ENCODE measurements at places on chromosomes 4 and X.

GRCh38 chr4:107877361-107877760 lies 52.6 kb downstream of the SGMS2 start:
- DNase-seq, result no peak
- H3K4me1 ChIP-seq, result no peaks in the 10 kb centered on the region
- H3K27ac ChIP-seq, result no peak overlapping the region
- no peaks in the 10 kb centered on the region for H3K36me3 ChIP-seq

GRCh38 chr4:56130606-56131155 lies 181.9 kb downstream of the CEP135 start:
- H3K27ac ChIP-seq, result no peak overlapping the region
- DNase-seq, result no peak
- H3K4me1 ChIP-seq, result no peaks in the 10 kb centered on the region
- no peak overlapping the region for H3K4me3 ChIP-seq
- H3K36me3 ChIP-seq, result no peaks in the 10 kb centered on the region

- DNase-seq, result peak; percentile 37
- H3K4me3 ChIP-seq, result no peak overlapping the region
- no peaks in the 10 kb centered on the region for H3K27me3 ChIP-seq
- H3K36me3 ChIP-seq, result no peaks in the 10 kb centered on the region
- no peak overlapping the region for H3K27ac ChIP-seq
These were observed 32.5 kb downstream of the FGFBP1 start for GRCh38 chr4:15906020-15906443.

DNA sequence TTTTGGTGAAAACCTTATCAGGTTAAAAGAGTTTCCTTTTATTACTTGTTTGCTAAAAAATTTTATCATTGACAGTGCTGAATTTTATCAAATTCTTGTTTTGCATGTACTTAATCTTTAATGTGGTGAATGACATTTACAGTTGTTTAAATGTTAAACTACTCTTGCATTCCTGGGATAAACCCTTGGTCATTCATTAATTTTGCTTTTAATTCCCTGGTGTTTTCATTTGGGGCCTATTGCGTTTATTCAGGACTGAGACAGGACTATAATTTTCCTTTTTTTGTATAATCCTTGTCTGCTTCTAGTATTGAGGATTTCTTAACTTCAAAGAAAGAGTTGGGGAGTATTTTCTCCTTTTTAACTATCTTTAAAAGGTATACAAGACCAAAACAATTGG lies 98.7 kb upstream of the TLL1 start:
- H3K4me3 ChIP-seq, result no peak overlapping the region
- DNase-seq, result no peak
- no peaks in the 10 kb centered on the region for H3K4me1 ChIP-seq

GRCh38 chrX:86946569-86946968 lies 571.0 kb upstream of the KLHL4 start:
- no peaks in the 10 kb centered on the region for H3K27me3 ChIP-seq
- H3K4me1 ChIP-seq, result no peaks in the 10 kb centered on the region
- peak; percentile 13 for DNase-seq
- H3K4me3 ChIP-seq, result no peak overlapping the region
- H3K36me3 ChIP-seq, result no peaks in the 10 kb centered on the region
- H3K27ac ChIP-seq, result no peak overlapping the region

DNA sequence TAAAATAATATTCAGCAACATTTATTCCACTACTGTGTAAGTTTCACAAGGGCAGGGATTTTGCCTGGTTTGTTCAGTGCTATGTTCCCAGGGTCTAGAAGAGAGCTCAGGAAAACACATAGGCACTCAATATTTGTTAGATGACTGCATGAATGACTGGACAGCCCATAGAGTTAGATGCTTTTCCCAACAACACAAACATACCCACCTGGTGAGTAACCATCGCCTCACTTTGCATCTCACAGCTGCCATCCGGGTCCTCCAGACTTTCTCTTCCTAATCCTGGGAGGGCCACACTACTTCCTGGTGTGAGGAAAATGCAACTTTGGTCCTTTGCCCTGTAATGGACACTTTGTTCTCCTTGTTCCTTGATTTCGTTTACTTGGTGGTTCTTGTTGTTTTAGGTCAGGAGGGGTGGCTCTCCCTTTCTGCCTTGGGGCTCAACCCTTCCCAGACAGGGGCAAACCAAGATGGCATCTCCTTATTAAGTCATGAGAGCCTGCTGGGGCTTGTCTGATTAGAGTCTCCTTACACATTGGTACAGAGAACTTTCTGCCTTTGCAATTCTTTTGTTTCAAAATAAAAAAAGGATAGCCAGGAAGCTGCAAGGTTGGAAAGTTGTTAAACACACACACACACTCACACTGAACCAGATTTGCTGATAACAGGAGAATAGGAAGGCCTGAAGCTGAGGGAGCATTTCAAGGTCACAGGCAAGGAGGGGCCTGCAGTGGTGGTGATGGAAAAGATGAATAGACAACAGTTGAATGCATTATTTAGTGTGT lies 190.6 kb downstream of the MID1IP1 start:
- no peaks in the 10 kb centered on the region for H3K27me3 ChIP-seq
- DNase-seq, result no peak
- H3K27ac ChIP-seq, result no peak overlapping the region
- H3K4me3 ChIP-seq, result no peak overlapping the region
- no peaks in the 10 kb centered on the region for H3K36me3 ChIP-seq

DNA sequence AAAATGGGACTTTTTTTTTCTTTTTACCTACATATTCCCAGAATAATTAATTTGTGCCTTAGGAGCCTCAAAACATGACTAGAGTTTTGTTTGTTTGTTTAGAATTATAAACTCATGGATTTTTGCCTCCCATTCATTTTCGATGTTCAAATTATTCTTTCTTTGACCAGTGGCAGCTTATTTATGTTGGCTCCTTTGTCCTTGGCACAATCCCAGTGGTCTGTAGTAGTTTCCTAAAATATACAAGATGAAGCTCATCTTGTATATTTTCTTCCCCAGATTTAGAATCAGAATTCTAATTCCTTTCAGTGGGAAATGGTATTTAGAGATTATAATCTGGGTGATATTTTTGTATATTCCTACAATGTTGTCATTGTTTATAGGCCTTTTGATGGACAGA lies 27.2 kb downstream of the DCK start:
- H3K27ac ChIP-seq, result no peak overlapping the region
- H3K36me3 ChIP-seq, result no peaks in the 10 kb centered on the region
- no peak overlapping the region for H3K4me3 ChIP-seq
- no peak for DNase-seq

DNA sequence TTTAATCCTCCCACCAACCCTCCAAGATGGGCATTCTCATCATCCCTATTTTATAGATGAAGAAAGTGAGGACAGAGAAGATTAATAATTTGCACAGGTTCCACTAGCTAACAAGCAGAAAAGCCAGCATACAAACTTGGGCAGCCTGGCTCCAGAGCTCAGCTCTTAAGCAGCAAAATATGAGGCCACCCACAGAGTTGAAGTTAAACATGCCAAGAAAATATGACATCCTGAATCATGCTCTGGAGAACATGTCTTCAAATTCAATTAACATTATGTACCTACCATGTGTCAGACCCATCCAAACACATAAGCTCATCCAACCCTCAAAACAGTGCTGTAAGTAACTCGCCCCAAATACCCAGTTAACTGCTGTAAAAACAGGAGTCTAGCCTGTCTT lies 33.9 kb downstream of the USP46 start:
- H3K4me1 ChIP-seq, result no peaks in the 10 kb centered on the region
- H3K4me3 ChIP-seq, result no peak overlapping the region
- no peak overlapping the region for H3K27ac ChIP-seq
- no peak for DNase-seq
- H3K27me3 ChIP-seq, result no peaks in the 10 kb centered on the region
- H3K36me3 ChIP-seq, result peaks cover 2% of the 10 kb centered on the region

GRCh38 chr4:148776941-148777340 lies 334.7 kb upstream of the NR3C2 start:
- DNase-seq, result no peak
- H3K36me3 ChIP-seq, result no peaks in the 10 kb centered on the region
- no peak overlapping the region for H3K4me3 ChIP-seq
- no peak overlapping the region for H3K27ac ChIP-seq

- H3K27me3 ChIP-seq, result no peaks in the 10 kb centered on the region
- no peak overlapping the region for H3K4me3 ChIP-seq
- H3K27ac ChIP-seq, result no peak overlapping the region
- no peak for DNase-seq
- H3K36me3 ChIP-seq, result peaks cover 3% of the 10 kb centered on the region
These were observed 14.6 kb downstream of the LDB2 start for GRCh38 chr4:16883806-16884205.

DNA sequence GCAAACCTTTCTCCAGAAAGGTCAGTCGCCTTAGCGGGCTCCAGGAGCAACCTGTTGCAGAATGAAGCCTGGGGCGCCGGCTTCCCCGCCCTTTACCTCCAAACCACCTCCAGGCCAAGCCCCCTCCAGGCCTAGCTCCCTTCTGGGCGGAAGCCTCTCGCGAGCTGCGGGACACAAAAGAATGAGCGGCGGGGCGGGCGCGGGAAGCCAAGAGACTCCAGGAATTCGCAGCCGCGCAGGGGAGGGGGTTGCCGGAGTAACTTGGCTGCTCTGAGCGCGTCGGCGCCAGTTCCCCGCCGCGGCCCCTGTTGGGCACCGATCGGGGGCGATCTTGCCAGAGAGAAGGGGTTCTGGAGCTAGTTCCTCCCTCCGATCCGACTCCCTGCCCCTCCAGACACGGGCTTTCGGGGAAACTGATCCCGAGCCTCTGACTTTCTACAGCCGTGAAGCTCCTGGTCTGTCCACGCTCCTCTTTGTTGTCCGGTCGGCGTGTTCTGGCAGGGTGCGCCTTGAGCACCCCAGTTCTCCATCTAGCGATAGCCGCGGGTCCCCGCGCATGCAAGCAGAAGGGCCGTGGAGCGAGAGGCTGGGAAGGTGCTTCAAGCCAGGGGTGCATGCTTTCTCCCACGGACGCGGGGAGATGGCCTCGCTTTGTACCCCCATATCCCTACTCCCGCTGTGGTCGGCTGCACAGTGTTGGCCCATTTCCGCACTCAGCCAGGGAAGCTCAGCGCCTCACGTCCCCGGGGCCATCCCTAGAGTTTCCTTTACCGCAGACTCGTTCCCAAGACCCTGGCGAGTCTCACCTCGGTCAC lies 1.2 kb downstream of the PROM1 start:
- peak; percentile 47 for DNase-seq
- no peaks in the 10 kb centered on the region for H3K27me3 ChIP-seq
- no peak overlapping the region for H3K27ac ChIP-seq
- peaks cover 3% of the 10 kb centered on the region for H3K4me1 ChIP-seq

GRCh38 chr4:8742546-8742945 lies 129.1 kb downstream of the HMX1 start:
- H3K27ac ChIP-seq, result no peak overlapping the region
- DNase-seq, result no peak
- H3K36me3 ChIP-seq, result no peaks in the 10 kb centered on the region
- no peaks in the 10 kb centered on the region for H3K27me3 ChIP-seq

DNA sequence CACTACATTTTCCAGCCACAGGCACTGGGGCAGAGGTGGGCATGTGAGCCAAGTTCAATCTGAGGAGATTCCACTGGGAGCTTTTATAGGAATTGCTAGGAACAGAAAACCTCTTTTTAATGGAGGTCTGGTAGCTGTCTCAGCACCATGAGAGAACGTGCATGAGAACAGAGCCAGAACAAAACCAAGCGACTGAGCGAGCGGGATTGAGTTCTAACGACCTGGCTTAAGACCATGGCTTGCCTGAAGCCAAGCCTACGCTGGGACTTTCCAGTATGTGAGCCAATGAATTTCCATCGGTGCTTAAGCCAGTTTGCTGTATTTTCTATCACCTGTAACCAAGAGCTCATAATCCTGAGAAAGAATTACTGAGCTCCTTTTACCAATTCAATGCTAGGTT lies 183.7 kb downstream of the NR3C2 start:
- no peaks in the 10 kb centered on the region for H3K36me3 ChIP-seq
- DNase-seq, result no peak
- no peak overlapping the region for H3K4me3 ChIP-seq
- no peaks in the 10 kb centered on the region for H3K27me3 ChIP-seq
- H3K4me1 ChIP-seq, result no peaks in the 10 kb centered on the region
- H3K27ac ChIP-seq, result no peak overlapping the region

- H3K4me1 ChIP-seq, result no peaks in the 10 kb centered on the region
- H3K27me3 ChIP-seq, result no peaks in the 10 kb centered on the region
- no peak for DNase-seq
- H3K4me3 ChIP-seq, result no peak overlapping the region
- no peak overlapping the region for H3K27ac ChIP-seq
- H3K36me3 ChIP-seq, result no peaks in the 10 kb centered on the region
These were observed 153.6 kb upstream of the EDNRA start for GRCh38 chr4:147327322-147327721.

GRCh38 chrX:110114260-110114776 lies 111.4 kb downstream of the TMEM164 start:
- H3K27me3 ChIP-seq, result no peaks in the 10 kb centered on the region
- no peak for DNase-seq
- H3K4me3 ChIP-seq, result no peak overlapping the region
- H3K4me1 ChIP-seq, result no peaks in the 10 kb centered on the region
- H3K27ac ChIP-seq, result no peak overlapping the region

DNA sequence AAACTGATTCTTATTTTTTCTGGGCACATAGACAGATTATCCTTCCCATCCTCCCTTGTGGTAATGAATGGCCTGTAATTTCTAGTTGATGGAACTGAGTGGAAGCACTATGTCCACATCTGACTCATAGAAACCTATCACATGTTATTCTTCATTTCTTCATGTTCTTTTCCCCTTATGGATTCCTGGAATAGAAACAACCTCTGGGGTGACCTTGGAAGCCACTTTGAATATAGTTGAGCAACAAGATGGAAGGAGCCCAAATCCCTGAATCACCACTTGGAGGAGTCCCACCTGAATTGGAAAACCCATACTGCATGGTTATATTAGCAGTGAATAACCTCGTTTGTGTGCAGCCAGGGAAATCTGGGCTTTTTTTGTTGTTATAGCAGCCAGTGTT lies 137.8 kb downstream of the MID1IP1 start:
- H3K4me3 ChIP-seq, result no peak overlapping the region
- H3K4me1 ChIP-seq, result no peaks in the 10 kb centered on the region
- no peaks in the 10 kb centered on the region for H3K27me3 ChIP-seq
- H3K36me3 ChIP-seq, result no peaks in the 10 kb centered on the region
- DNase-seq, result no peak
- no peak overlapping the region for H3K27ac ChIP-seq

GRCh38 chr4:38930204-38930603 lies 62.6 kb downstream of the FAM114A1 start:
- no peaks in the 10 kb centered on the region for H3K4me1 ChIP-seq
- no peaks in the 10 kb centered on the region for H3K27me3 ChIP-seq
- no peak overlapping the region for H3K27ac ChIP-seq
- no peaks in the 10 kb centered on the region for H3K36me3 ChIP-seq

- no peak overlapping the region for H3K27ac ChIP-seq
- H3K36me3 ChIP-seq, result no peaks in the 10 kb centered on the region
- DNase-seq, result no peak
- no peaks in the 10 kb centered on the region for H3K4me1 ChIP-seq
These were observed 11.6 kb downstream of the SYTL4 start for GRCh38 chrX:100720301-100720700.

DNA sequence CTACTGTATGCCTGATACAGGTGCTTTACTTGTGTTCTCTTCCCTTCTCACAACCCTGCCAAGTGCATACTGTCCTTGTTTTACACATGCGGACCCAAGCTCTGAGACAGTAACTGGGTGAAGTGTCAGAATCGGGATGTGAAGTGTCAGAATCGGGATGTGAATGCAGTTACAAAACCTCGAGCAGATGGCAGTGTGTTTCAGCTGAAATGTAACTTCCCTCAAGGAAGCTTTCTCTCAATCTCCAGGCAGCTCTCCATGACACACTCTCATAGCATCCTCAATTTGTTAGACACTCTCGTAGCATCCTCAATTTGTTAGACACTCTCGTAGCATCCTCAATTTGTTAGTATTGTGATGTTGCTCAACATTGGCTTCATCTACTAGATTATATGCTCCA lies 1.1 kb upstream of the HPSE start:
- no peak overlapping the region for H3K4me3 ChIP-seq
- H3K27me3 ChIP-seq, result peaks cover 8% of the 10 kb centered on the region
- no peaks in the 10 kb centered on the region for H3K36me3 ChIP-seq
- DNase-seq, result no peak
- H3K27ac ChIP-seq, result no peak overlapping the region
- H3K4me1 ChIP-seq, result peaks cover 2% of the 10 kb centered on the region
